EH (cell line): ENCODE measurements at places on chromosomes 13 and 19.
A peak's percentile ranks its signal among the peaks of the same experiment; 100 is the strongest.

DNA sequence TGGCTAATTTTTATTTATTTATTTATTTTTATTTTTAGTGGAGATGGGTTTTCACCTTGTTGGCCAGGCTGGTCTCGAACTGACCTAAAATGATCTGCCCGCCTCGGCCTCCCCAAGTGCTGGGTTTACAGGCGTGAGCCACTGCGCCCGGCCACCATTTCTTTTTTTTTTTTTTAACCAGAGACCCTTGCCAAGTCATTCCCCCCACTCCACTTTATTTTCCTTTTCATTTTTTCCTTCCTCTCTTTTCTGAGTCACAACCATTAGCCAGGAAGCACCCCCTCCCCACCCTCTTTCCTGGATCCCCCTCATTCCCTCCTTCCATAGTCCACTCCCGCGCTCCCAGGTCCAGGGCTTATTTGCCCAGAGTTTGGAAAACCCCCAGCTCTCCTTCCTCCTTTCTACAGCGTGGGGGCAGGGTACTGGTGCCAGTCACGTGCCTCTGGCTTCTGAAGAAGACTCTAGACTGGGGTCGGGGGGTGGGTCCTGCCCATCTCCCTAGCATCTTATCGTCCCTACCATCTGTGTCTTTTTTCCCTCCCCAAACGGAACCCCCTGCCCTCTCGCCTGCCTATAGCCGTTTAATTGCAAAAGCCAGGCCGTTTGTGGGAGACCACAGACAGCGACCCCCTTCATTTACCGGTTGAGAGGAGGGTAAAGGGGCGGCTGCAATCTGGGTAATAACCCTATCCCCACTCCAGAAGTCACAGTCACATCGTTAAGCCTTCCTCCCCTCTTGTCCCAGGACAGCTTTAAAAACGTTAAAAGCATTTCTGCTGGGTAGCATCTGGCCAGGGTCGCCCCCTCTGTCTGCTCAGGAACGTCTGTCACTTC lies 1.1 kb upstream of the CALR start:
- no peak for DNase-seq

DNA sequence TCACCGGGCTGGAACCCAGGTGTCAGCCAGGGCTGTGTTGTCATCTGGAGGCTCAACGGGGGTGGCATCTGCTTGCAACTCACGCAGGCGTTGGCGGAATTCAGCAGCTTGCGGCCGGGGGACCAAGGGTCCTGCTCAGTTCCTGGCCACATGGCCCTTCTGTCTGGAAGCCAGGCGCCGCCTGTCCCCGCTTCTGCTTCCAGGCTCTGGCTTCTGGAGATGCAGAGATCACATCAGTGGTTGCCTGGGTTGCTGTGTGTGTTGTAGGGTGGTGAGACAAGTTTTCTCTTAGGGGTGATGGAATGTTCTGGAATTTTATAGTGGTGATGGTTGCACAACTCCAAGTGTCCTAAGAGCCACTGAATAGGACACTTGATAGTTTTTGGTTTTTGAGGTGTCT lies 5.0 kb downstream of the ADAT3 start:
- peak; percentile 41 for DNase-seq

DNA sequence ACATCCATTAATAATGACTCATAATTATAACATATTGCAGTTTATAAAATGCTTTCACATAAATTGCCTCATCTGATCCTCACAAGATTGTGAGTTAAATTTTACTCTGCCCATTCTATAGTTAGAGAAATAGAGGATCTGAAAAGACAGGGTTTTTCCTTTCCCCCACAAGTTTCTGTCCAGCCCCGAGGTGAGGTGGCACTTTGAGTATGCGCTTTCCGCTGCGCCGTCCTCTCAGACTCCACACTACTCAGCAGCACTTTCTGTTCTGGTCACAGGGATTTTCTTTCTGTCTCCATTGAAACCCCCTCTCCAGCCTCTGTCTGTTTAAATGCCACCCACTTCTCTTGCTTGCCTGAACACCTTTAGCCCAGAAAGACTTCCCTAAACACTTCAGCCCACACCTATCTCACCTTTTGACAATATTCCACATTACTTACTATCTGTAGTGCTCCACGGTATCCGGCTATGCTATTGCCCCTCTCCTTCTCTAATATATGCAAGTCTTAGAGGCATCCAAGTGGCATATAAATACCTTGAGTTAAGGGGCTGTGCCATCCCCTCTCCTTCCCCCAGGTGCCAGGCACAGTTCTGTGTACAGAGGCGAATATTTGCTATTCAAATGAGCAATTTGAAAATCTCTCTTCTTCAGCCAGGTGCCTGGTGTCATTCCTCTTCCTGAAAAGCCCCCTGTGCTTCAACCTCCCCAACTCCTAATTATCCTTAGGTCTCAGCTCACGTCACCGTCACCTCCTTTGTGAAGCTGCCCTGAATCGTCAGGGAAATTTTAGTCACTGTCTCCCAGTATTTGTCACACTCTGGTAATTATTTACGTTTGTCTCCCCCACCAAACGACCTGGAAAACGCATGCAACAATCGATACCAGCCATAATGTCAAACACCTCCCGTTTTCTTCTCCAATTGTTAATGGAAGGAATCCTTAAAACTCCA lies 268.7 kb downstream of the NHLRC3 start:
- DNase-seq: no peak

- no peak for DNase-seq
Observed at GRCh38 chr13:33919120-33919519, 101.2 kb downstream of the RFC3 start.

- no peak for DNase-seq
Observed at GRCh38 chr13:98577836-98578285, 954 bp upstream of the STK24 start.

DNA sequence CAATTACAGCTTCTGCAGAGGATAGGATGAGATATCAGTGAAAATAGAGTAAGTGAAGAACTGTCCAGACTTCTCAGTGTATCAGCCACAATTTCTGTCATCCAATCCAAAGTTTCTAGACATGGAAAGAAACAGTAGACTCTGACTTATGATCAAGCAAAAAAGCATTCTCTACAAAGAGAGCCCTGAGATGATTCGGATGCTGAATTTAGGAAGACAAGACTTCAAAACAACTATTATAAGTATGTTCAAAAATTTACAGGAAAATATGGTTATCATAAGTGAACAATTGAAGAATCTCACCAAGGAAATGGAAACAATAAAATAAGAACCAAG lies 238.2 kb upstream of the IRS2 start:
- no peak for DNase-seq

DNA sequence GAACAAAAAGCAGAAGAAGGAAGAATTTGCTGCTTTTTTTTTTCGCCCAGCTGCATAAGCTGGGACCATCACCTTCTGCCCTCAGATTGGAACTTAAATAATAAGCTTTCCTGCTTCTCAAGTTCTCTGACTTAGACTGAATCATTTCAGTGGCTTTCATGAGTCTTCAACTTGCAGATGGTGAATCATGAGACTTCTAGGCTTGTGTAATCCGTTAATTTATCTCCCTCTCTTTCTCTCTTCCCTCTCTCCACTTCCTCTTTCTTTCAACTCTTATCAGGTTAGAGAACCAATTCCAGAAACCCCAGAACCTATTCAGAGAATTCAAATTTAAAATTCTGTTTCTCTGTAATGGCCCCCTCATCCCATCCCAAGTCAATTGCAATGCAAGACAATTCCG lies 1153.7 kb downstream of the PCDH9 start:
- DNase-seq: peak; percentile 9

DNA sequence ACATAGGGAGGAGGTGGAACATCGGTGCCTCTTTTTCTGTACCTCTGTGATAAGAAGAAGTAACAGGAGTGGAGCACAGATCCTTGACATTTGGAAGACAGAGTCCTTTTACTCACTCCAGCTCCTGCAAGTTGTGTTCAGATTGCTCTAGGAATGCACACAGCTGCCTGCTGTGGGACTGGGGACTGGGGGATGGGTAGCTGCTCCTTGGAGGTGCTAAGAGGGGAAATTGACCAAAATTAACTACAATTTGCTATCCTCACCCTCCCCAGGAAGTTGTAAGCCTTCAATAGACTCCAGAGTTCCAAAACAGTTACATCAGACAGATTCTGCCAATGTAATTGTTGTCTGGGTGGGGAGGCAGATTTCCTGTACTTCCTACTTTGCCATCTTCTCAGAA lies 317.9 kb downstream of the MTUS2 start:
- DNase-seq: no peak

GRCh38 chr19:13849991-13850909 lies 26.7 kb upstream of the NANOS3 start:
- peak; percentile 81 for DNase-seq

DNA sequence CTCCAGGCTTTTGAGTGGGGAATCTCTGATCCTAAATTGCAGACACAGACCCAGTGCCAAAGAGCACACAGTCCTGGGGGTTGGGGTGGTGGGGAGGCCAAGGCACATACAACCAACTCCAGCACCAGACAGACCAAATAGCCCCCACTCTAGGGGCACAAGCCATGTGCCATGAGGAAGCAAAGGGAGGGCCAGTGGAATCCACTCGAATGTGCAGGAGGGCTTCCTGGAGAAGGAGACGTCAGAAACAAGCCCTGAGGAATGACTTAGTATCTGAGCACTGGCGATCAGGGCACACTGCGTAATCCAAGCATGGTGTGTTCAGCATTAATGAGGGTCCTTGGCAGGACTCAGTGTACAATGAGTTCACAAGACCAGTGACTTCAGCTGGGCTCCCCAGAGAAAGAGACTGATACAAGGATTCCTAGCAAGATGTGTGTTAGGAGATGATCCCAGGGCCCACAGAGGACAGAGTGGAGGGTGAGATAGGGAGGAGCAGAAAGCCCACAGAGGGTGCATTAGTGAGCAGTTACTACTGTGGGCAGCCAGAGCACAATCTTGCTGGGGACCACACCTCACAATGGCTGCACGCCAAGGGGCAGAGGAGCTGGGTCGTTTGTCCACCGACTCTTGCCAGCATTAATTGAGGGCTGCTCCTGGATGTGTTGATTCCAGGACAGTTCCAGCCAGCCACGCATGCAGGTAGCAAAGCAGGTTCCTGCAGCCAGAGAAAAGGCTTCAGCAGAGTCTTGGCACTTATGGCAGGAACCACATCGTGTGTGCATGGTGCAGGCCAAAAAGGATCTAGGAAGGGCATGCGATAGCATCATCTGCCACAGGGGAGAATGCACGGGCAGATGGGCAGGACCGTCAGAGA lies 152.6 kb upstream of the VSTM2B start:
- DNase-seq: no peak

GRCh38 chr13:56988543-56988942 lies 152.2 kb upstream of the PRR20A start:
- no peak for DNase-seq

DNA sequence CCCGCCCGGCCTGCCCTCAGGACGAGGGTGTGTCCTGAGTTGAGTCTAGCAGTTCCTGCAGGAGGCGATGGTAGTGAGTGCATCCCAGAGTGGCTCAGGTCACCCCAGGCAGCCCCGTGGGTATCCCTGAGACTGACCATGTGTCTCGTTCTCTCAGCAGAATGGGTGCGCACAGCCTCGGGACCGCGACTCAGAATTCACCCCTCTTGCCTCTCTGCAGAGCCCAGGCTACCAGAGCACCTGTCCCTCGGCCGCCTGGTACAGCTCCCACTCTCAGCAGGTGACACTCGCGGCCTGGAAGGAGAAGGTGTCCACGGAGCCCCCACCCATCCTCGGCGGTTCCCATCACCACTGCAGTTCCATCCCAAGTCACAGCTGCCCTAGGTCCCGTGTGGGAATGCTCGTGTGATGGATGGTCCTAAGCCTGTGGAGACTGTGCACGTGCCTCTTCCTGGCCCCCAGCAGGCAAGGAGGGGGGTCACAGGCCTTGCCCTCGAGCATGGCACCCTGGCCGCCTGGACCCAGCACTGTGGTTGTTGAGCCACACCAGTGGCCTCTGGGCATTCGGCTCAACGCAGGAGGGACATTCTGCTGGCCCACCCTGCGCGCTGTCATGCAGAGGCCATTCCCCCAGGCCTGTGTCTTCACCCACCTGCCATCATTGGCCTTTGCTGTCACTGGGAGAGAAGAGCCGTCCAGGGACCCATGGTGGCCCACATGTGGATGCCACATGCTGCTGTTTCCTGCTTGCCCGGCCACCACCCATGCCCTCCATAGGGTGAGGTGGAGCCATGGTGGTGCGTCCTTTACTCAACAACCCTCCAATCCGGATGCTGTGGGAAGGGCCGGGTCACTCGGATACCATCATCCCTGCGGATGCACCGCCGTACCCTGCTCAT lies 87.1 kb upstream of the MCF2L start:
- no peak for DNase-seq

DNA sequence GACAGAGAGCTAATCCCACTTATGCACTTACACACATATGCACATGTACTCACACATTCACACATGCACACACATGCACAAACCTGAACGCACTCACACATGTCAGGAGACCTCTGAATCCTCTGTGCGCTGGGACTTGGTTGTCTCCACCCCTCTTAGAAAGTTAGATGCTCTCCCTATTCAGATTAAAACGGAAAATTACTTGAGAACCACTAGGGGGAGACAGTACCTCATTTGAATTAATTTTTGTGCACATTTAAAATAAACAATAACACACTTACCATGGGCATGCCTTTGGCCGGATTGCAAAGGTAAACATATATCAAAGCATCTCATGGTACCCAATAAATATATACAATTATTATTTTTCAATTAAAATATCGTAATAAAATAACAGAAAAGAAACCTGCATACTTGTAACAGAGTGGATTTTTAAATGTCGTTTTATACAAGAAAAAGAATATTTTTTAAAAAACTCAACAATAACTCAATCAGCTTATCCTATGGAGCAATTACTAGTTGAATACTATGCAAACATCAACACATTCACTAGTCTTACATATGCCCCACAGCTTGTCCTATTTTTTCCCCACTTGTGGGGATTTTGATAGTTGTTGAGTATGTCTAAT lies 9.5 kb upstream of the LILRB4 start:
- DNase-seq: peak; percentile 11

DNA sequence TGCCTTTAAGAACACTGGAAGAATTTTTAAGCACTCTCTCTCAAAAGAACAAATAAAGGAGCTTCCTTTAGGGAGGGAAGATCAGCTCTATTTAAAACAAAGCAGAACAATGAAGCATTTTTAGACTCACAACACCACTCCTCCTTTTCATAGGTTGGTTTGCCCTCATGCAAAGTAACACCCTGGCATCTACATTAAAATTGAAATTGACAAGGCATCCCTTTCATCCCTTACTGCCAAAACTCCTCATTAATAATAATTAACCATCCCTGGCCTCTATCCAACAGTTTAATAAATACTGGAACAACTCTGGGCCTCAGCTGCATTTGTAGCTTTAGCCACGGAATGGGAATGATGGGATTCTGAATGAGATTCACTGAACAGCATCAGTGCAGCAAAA lies 929.1 kb downstream of the PCDH9 start:
- DNase-seq: no peak

DNA sequence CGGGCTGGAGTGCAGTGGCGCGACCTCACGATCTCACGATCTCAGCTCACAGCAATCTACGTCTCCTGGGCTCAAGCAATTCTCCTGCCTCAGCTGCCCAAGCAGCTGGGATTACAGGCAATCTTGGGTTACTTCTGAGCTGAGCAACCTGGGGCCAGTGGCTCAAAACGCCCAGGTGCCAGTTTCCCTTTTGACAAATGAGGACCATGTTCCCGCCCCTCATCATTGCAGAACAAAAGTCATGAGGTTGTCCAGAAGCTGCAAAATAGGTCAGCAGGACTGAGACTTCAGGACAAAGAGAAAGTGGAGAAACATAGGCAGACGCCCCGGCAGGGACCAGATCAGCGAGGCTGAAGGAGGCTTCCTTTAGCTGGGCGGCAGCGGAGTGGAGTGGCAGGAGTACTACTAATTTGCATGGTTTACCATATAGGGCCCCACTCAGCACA lies 3.3 kb upstream of the ADGRE5 start:
- DNase-seq: no peak
